ENCODE measurements at places on chromosomes 5 and 9. TPM values are rescaled to one million over a fixed set of nuclear protein-coding genes. Genes with fewer than 3 reads are reported as not detected.

GRCh38 chr9:76603448-76603895, 144.5 kb downstream of the GCNT1 start:
- no peak for DNase-seq

TMC1 gene
- total RNA-seq: 0.78 TPM

GRCh38 chr9:31232485-31232884, 1152.0 kb upstream of the ACO1 start:
- no peak for DNase-seq

DNA sequence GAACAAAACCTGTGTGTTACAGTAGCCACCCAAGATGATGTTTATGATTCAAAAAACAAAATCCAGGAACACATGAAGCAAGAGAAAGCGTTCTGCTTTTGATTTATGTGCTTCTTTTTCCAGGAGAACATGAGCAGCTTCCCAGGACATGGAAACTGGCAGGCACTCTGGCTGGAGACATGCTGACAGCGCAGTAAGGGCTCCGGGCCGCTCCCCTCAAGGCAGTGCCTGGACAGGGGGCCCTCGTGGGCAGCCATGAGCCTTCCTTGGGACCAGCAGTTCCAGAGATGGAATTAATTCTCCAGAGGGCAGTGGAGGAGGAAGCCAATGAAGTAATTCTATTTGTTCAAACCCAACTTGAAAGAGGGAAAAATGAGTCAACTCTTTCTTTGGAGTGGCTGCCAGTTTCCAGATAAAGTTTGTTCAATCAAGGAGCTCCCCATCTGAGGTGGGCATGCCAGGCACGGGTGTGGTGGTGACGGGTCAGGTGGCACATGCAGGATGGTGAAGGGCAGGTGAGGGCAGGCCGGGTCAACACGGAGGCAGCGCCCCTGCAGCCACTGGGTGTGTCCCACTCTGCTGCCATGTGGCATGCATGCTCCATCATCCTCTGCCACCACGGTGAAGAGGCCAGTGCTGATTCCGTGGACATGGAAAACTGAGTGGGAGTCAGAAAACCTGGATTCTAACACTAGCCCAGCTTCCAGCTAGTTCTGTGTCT, 83.8 kb downstream of the OTULIN start:
- no peak for DNase-seq

- no peak for DNase-seq
Measured at GRCh38 chr9:132384376-132384775, 22.3 kb downstream of the TTF1 start.

DNA sequence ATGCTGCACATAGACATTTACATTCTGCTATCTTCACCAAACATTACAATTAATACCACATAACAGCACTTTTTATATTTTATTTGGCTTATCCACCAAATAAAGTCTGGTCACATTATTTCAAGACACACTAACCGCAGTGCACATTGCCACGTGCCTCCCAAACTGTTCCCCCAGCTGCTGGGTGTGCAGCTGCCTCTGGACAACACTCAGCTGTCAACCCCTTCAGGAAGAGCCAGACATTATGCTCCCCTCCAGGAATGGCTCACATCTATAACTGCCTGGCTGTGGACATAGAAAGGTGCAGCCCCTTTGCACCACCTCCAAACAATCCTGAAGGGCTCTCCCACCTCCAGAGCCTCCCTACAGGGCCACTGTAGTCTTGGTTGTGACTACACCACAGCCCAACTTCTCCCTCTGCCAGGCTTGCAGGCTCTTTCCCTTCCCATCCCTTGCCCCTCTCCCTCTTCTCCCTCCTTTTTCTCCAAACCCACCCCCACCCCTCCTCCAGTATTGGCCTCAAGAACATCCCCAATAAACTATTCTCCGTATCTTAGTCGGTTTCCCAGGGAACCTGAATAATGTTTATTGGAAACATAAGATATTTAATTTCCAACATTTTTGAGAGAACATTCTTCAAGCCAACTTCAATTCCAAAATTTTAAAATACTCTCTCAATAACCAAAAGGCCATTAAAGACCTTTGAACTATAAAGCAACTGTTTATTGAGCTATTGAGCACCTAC, 372.3 kb downstream of the CTNND2 start:
- DNase-seq: no peak

- DNase-seq: no peak
Measured at GRCh38 chr9:133148199-133149129, 15.2 kb downstream of the GBGT1 start.

FCN2 gene
- total RNA-seq: not detected

DNA sequence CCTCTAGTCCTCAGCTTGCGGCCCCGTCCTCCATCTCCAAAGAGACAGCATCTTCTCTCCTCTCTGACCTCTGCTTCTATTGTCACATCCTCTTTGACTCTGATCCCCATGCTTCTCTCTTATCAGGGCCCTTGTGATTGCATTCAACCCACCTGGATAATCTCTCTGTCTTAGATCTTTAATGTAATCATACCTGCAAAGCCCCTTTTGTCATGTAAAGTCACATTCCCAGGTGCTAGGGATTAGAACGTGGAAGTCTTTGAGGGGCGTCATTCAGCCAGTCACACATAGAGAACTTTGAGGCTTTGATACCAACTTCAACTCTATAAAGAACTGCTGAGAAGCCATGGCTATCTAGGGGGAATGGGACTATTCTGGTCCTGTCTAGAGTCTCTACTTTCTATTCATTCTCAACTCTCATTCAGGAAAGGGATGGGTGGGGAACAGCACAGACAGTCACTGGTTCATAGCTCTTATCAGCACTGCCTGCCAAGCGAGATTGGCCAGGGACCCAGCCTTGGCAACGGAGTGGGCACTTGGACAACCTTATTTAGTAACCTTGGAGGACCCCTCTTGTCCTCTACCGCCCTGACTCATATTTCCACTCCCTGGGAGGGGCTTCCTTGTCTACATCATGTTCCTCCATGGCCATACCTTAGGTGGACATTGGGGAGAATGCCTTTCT, 29.0 kb downstream of the TAS2R1 start:
- no peak for DNase-seq

MSX2 gene
- not detected for total RNA-seq

IFNA2 gene
- not detected for total RNA-seq

- no peak for DNase-seq
Measured at GRCh38 chr5:108561416-108562204, 179.7 kb upstream of the FBXL17 start.

ORM1 gene
- not detected for total RNA-seq

- DNase-seq: no peak
Measured at GRCh38 chr5:151680944-151681427, 5.7 kb downstream of the SPARC start.

GRCh38 chr5:68274847-68275651, 59.5 kb downstream of the PIK3R1 start:
- no peak for DNase-seq

DNA sequence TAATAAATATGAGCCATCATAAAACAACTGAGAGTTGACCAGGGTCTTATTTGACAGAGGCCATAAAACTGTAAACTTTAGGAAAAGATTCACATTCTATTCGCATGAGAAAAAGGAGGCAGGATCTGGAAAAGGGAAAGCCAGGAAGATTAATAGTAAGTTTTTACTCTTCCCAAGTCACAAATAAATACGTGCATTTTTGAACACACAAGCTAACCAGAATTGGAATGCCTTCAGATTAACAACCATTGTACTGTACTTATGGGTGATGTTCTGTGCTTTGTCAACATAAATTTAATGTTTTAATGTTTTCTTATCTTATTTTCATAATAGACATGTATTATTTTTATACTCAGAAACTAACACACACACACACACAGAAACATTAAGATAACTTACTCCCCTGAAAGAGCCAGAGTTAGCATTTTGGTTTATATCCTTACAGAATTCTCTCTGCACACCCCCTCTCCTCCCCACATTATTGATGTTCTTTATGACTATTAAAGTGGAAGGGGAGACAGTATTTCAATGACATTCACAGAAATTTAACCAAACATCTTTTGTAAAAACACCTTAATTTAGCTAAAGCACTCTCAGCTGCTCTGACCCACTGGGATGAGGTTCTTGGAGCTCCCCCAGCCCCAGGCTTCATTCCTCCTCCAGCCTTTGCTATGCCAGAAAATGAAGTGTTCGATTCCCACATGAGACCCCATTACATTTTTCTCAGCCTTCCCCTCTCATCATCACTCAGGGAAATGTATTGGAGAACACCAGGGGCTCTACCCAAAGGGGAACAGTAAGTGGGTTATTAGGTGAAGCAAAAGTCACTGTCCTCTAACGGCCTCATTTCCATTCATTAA, 155.5 kb downstream of the ESM1 start:
- no peak for DNase-seq

SLIT3 gene
- total RNA-seq: 0.78 TPM

DNA sequence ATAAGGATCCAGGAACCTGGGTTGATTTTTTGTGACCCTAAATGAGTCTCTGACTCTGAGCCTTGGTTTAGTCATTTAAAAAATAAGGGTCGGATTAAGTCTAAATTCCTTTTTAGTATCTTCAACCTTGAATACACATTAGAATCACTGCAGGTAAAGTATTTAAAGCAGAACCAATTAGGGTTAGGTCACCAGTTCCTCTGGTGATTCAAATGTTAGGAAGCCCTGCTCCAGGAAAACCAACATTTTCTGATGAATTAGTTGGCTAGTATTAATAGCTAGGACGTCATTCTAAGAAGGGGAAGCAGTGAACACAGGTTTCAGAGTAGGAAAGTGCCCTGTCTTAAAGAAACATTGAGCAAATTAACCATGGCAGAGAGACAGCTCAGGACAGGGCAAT, 31.4 kb upstream of the BRINP1 start:
- no peak for DNase-seq

- DNase-seq: no peak
Measured at GRCh38 chr9:89442981-89443814, 54.7 kb downstream of the SEMA4D start.

PFN3 gene
- not detected for total RNA-seq

NUTM2F gene
- not detected for total RNA-seq

DNA sequence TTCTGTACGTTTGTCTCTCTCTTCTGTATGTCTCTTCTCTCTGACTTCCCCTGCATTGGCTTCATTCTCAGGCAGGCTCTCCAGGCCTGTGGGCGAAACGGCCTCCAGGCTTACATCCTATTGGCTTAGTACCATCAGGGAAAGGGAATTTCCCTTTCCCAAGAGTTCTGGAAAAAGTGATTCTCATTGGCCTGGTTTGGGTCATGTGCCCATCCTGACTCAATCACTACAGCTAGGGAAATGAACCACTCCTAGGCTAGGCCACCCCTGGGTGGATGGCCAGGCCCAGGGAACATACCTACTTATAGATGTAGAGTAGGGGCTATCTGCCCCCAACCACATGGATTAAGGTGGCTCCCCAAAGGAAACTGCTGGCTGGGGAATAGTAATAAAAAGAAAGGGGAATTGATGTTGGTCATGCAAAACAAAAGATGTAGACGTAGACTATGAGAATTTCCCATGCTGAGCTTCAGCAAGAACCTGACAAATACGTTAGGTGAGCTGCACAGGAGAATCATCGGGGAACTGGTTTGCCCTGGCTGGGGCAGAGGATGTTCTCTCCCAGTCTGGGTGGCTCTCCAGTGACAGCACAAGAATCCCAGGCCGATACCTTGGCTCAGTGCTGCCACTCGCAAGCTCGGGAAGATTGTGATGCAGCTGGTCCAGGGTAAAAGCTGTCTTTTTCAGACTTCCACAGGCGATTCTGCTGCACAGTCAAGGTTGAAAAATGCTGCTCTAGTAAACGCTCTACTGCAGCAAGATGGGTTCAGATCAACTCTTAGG, 3.7 kb upstream of the EGR1 start:
- DNase-seq: peak; percentile 30

GRCh38 chr5:78506261-78507024, 142.1 kb downstream of the LHFPL2 start:
- DNase-seq: no peak

TMEM215 gene
- total RNA-seq: 1.1 TPM

- no peak for DNase-seq
Measured at GRCh38 chr5:109448838-109449237, 39.1 kb upstream of the PJA2 start.

DNA sequence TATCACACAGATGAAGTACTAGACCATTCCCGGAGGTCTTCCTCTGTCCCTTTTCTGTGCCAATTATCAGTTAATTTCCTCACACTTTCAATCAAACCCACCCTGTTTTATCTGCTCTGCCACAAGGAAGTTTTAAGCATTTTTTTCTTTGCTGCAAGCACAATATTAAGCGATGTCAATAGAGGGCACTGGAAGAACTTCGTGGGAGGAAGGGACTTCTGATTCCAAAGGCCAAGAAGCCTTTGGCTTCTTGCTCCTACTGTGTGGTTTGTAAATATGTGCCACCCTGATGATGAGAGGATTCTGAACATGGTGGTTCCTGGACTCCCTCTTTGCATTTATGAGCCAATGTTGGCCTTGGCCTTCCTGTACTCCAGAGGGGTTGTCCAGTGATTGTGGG, 1712.5 kb upstream of the C9orf72 start:
- DNase-seq: no peak

DNA sequence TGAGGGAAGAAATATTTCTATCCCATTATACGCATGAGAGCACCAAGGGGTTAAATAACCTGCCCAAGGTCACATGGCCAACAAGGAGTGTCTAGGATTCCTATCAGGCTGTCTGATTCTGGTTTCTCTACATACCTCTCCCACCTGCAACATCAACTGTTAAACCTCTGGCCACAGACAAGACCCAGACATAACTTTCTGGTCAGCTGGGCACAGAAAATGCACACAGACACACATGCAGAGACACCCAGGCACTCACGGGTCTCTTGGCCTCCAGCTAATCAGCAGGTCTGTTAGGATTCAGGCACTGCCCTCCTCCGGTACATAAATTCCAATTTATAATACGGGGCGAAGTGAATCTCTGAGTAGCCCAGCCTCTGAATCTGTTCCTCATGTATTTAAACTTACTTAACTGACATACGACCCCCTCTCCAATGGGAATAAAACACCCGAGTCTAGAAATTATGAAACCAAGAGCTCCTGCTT, 1.5 kb downstream of the SEPTIN8 start:
- no peak for DNase-seq

RANBP6 gene
- 69.4 TPM for total RNA-seq

- no peak for DNase-seq
Measured at GRCh38 chr9:89803403-89803802, 198.6 kb downstream of the GADD45G start.

DNA sequence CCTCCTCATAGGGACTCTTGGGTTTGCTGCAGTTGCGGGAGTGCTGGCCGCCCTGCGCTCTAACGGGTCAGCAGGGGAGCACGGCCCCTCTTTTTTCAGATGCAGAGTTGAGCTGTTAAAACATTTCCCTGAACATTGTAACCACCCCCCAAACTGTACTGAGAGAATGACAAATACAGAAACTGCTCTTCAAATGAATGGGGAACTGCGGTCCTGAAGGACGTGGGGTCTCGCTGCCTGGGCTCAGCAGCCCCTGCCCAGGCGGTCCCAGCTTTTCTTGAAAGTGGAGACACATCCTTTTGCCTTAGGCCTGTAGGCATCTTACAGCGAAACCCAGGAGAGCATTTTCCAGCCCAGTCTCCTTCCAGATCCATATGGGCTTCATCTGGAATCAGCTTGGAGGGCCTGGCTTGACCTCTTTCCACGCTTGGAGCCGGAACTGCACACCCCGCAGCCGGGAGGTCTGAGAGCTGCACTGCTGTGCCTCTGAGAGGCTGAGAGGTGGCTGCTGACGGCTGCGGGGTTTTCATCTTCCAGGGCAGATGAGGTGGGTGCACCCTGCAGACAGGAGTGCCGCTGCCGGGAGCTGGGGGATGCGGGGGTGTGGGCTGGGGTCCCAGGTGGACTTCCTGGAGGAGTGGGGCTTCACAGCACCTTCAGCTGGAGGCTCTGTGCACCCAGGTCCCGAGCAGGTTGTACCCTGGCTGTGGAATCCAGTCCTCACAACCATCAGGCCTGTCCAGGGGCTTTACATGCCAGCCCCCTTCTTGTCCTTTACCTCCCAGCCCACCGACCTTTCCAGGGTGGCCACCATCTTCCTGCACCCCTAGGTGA, 1.2 kb upstream of the AGPAT2 start:
- no peak for DNase-seq

Measured in occipital lobe (tissue), 3 donors.